Glomerular endothelial cell (primary cell): ENCODE measurements at places on chromosomes 3 and 15. TPM values are rescaled to one million over a fixed set of nuclear protein-coding genes. Genes with fewer than 3 reads are reported as not detected.

DNA sequence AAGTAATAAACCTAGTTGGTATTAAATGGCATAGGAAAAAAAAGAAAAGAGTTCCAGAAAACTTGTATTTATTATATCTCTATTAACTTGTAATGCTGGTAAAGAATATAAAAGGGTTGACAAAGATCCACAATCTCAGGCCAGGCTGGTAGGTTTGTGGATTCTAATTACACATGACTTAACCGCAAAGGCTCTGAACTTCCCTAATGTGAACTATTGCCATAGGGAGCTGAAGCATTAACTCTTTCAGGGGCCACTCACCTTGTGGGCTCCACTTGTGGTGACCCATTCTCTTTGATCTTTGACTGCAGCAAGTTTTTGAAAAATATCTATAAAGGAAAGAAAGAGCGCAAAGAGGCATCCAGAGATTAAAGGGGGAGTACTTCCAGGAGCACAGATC lies 58.5 kb downstream of the NEK10 start:
- no peak for DNase-seq

DNA sequence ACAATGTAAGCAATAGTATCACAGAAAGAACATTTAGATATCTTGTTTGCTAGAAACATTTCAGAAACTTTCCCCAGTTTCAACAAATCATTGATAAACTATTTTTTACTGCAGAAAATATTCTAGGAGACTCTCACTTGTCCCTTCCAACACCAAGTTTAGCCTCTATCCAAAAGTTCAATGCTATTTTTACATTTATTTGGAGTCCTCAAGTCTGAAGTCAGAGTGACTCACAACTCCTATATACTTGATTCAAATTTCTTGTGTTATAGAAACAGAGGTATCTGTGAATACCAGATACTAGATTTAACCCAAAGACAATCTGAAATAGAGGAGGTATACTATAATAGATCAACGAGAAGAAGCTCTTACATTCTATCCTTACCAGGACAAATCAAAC lies 49.6 kb downstream of the RFX7 start:
- no peak for DNase-seq

DNA sequence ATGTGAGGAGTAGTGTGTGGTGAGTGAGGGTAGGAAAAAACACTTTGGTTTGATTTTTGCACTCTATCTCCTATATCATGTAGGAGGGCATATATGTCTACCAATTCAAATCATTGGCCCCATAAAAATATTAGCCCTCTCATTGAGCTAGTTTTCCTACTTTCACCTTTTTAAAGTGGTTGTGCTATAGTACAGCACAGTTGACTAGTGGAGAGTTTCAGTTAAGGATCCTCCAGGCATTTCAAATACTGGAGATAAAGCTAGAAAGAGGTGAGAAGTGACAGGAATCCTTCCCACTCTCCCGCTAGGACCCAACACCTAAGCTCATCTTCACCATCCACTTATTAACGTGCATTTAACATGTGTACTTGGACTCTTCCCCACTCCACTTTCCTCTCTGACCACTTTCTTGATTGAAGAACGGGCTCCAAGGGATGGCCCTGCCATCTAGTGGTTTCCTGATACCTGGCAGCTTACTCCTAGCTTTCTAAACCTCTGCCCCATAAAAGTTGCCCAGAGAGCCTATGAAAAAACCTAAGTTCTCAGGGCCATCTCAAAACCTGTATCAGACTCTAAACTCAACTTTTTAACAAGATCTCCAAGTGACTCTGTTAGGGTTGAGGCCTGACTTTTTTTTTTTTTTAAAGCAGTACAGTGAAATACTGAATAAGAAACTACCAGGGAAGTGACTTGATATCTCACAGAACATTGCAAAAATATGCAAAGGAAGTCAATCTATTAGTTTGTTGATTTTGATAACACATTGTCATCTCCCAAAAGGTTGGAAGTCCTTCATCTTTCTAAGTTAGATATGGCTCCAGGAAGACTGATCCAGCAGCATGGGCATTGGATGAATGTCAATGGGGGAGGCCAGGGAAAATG lies 17.9 kb downstream of the IL12A start:
- DNase-seq: peak; percentile 50

DNA sequence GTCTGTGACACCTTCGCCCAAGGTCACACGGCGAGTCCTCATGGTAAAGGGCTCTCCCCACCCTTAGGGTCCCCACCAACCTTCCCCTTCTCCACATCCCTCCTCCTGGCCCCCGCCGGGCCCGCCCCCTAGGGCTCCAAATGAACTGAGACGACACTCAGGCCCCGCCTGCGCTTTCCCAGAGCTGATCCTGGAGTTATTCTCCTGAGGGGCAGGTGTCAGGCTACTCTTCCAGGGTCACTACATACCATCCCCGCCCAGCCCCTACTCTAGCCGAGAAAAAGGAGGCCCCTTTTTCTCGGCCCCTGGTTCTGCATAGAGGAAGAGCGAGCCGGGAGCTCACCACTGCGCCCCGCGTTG lies 292 bp downstream of the USP4 start:
- DNase-seq: no peak

DNA sequence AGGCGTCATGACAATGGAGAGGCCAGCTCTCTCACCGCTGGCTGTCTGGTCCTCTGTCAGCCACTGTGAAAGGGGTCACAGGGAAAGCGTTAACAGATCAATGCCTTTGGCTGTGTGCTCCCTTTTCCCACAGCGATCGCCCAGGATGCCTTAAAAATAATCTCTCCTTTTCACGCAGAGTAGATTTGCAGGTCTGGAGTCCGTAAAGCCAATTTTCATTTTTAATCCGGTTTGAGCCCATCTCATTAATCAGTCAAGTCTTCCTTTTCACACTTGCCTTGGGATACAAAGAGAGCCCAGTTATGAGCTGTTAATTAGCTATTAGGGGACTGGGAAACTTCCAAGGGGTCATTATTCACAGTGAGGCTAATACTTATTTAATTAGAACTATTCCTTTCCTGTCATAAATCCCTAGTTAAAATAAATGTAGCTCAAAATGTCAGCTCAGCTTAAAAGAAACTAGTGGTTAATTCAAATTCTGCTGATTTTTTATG lies 104.3 kb upstream of the RASGRP1 start:
- no peak for DNase-seq

DNA sequence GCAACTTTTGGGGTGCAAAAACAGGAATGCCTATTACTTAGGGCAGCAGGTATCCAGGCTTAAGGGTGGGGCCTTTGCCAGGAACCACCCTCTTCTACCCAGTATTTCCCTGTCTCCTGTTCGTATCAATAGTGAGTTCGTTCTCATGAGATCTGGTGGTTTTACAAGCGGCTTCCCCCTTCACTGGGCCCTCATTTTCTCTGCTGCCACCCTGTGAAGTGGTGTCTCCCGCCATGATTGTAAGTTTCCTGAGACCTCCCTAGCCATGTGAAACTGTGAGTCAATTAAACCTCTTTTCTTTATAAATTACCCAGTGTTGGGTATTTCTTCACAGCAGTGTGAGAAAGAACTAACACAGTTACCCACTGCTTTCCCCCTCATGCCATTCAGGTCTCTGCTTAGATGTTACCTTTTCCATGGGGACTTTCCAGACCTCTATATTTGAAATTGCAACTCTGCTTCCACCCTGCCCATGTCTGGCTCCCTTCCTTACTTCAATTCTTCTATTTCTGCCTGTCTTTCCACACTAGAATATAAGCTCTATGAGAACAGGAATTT lies 23.9 kb upstream of the TRA2B start:
- DNase-seq: no peak

DNA sequence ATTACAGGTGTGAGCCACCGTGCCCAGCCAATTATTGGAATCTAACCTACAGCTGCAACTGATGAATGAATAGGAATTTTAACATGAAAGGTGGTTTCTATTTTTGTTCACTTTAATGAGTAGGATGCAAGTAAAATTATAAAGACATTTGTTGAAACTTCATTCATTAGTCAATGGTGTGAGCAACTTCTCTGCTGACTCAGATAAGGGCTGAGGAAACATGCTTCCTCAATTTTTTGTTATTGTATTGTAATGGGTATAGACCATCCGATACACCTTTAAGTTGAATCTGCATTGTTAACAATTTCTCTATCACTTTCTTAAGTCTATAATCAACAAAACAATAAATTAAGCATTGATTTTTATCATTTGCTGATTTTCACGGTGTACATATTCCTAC lies 127.8 kb downstream of the STAG1 start:
- no peak for DNase-seq

The TIGIT gene
- not detected in 2 replicates for total RNA-seq

The SKOR1 gene
- 0.19 TPM in 1 of 2 replicates, not detected in the other for total RNA-seq

The DNASE1L3 gene
- total RNA-seq: 0.78 and 1.5 TPM in 2 replicates

The RARB gene
- 17.6 and 28.7 TPM in 2 replicates for total RNA-seq

The PROK2 gene
- total RNA-seq: not detected in 2 replicates
